ENCODE measurements at places on chromosomes 3 and 15.

- DNase-seq, result no peak
Measured at GRCh38 chr15:66226736-66227135, 26.8 kb downstream of the MEGF11 start.

DNA sequence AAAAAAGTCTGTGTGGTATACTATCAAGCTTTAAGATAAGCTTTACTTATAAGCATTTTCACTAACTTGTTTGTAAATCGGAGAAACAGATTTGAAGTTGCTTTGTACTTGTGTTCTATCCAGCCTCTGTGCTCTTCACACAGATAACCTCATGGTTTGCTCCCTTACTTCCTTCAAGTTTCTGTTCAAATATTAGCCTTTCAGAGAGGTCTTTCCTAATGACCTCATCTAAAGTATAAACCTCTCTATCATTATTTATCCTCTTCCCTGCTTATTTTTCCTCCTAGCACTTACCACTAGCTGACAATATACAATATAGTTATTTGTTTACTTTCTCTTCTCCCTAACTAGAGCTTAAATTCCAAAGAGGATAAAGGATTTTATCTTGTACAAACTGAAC is 180.0 kb downstream of the CBLB start:
- DNase-seq, result no peak

DNA sequence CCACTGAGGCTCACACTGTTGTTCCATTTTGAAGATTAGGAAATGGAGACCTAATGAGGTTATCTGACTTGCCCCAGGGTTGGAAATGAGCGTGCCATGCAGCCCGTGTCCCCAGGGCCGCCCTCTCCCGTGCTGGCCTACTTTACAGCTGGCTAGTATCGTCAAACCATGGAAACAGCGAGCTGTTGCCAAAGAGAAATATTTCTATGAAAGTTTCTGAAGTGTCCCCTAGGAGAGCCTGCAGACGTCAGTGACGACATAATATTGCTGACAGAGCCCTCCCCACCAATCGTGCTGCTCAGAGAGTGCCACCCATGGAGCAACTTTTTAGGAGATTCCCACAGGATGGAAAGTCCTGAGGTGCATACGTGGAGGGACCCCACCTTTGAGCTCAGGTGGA is 11.2 kb upstream of the FAM174B start:
- DNase-seq, result no peak

- no peak for DNase-seq
Measured at GRCh38 chr3:23580096-23580713, 225.6 kb upstream of the UBE2E1 start.

GRCh38 chr15:78878356-78878755 is 5.7 kb downstream of the MORF4L1 start:
- no peak for DNase-seq

- peak; percentile 52 for DNase-seq
Measured at GRCh38 chr15:78422571-78423340, 15.3 kb upstream of the IREB2 start.

- DNase-seq, result no peak
Measured at GRCh38 chr3:134336587-134336986, 37.7 kb downstream of the AMOTL2 start.

DNA sequence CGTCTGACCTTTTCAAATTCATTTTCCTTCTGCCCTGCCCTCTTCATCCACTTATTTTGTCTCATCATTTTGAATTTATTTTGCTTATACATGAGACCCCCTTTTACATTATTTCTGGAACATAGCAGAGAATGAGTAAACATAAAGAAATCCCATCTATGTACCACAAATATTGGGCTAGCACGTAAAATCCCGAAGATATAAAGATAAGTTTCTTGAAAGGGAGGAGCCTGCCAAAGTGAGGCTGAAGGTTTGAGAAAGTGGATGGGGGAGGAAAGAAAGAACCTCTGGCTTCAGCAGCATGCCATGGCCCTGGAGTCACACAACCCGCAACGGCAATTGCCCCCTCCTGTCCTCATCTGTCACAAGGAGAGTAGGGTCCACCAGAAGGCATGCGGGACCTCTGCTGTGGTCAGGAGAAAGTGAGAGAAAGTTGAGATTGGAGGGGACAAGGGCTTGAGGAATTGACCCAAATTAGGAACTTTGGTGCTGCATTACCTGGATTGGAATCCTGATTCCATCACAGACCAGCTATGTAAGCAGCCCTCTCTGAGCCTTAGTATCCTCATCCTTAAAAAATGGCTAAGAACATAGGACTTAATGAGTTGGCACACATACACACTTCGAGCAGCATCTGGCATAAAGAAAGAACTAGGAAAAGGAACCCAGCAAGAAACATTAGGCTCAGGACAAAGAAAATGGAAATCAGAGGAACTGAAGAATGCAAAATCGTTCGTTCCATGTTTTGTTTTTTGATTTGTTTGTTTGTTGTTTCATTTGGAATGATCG is 53.7 kb upstream of the GYG1 start:
- no peak for DNase-seq

GRCh38 chr3:171556148-171556547 is 95.9 kb upstream of the TNIK start:
- DNase-seq, result peak; percentile 3

- DNase-seq, result no peak
Measured at GRCh38 chr15:78192826-78193594, 41.4 kb downstream of the ACSBG1 start.

- no peak for DNase-seq
Measured at GRCh38 chr3:4856136-4856535, 123.1 kb upstream of the BHLHE40 start.

DNA sequence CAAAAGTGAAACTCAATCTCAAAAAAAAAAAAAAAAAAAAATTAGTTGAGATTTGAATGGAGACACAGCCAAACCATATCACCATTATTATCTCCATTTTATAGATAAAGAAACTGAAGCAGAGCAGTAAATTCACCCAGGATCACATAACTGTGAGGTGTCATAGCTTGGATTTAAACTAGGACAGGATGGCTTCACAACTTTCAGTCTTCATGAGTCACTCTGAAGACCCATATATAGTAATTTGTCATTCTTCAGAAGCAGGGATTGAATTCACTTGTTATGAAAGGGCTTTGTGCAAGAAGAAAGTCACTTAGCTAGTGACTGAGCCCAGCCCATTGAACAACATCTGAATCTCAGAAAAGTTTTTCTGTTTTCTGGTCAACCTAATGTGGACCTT is 60.5 kb upstream of the LRIG1 start:
- no peak for DNase-seq

DNA sequence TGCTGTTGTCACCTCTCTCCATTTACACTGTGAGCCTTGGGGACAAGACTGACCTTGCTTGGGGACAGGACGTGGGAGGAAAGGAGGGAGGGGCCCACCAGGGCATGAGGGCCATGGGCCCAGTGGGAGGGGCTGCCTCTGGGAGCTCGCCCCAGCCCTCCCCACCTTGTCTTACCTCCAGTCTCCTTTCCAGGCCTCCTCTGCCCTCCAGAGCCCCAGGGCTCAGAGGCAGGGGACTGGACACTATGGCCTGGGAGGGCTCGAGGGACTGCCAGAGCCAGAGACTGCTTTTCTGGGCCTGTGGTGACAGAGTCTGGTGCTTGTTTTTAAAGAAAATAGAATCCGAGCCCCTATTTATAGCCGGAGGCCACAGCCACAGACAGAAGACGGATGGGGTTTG is 10.2 kb downstream of the CSPG4 start:
- no peak for DNase-seq

DNA sequence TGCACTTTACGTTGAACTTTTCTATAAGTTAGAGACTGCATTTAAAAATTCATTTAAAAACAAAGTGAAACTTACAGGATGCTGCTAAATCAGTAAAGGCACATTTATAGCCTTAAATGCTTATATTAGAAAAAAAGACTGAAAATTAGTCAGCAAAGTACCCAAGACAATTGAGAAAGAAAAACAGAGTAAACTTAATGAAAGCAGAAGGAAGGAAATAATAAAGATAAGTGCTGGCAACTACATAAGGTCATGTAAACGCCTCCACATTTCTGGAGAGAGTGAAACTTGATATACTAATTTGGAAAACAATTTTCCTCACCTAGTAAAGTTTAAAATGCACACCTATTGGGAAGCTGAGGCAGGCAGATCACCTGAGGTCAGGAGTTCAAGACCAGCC is 58.2 kb upstream of the ACAN start:
- no peak for DNase-seq

- no peak for DNase-seq
Measured at GRCh38 chr15:39801641-39802309, 19.1 kb upstream of the FSIP1 start.

GRCh38 chr15:98801234-98801561 is 152.9 kb downstream of the IGF1R start:
- DNase-seq, result peak; percentile 85

DNA sequence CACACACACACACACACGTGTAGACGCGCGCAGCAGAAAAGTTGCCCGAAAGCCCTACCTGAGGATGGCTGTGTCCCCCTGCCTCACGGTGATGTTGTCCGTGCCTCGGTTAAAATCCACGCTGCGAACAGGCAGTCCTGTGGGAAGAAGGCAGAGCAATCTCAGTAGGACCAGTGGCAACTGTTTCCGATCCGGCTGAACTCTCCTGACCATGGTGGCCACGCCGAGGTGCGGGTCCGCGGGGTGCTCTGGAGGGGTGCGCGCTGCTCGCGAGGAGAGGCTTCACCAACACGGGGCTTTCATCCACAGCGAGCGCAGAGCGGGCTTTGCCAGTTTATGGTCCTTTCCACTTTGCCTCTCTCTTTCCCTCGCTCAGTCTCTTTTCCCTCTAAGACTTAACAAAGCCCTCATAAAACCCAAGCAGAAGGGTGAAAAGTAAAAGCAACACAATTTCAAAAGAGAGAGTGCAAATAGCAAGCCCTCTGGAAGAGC is 422 bp downstream of the LSAMP start:
- peak; percentile 19 for DNase-seq

GRCh38 chr15:80856400-80856799 is 77.2 kb downstream of the CEMIP start:
- DNase-seq, result no peak

DNA sequence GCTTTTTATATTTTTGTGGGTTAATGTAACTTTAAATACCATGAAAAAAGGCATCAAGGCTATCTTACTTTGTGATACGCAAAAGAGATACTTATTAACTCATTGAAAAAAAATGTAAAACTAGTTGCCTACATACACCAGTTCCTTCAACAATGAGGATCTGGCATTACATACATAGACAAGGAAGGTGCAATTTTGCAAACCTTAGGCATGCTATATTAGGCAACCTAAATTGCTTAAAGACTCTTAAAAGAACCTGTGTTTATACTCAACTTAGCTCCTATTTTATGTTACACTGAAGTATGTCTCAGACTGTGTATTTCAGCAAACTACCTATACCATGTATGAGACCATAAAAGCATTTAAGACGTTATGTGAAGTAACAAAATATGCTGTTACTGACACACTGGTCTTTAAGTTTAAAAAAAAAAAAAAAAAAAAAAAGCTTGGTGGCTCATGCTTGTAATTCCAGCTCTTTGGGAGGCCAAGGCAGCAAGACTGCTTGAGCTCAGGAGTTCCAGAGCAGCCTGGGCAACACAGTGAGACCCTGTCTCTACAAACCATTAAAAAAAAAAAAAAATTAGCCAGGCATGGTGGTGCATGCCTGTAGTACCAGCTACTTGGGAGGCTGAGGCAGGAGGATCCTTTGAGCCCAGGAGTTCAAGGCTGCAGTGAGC is 9.1 kb downstream of the TASOR start:
- no peak for DNase-seq

All from substantia nigra (tissue), 51 donors.